Posterior vena cava (tissue), 2 donors: ENCODE measurements at places on chromosomes 1 and 21. TPM values are rescaled to one million over a fixed set of nuclear protein-coding genes. Genes with fewer than 3 reads are reported as not detected.
A peak's percentile ranks its signal among the peaks of the same experiment; 100 is the strongest.

GRCh38 chr1:202844935-202845334 lies 34.2 kb downstream of the PCAT6 start:
- DNase-seq = no peak

The ZNF683 gene
- not detected for total RNA-seq

- DNase-seq = no peak
Observed at GRCh38 chr1:24329331-24329730, 10.2 kb downstream of the GRHL3 start.

GRCh38 chr1:40780678-40781607 lies 2.6 kb upstream of the KCNQ4 start:
- peak; percentile 30 for DNase-seq

The IL22RA1 gene
- not detected for total RNA-seq

GRCh38 chr1:61102621-61103020 lies 20.3 kb downstream of the NFIA start:
- no peak for DNase-seq

The CFAP141 gene
- not detected for total RNA-seq

The TMEM61 gene
- 11.0 TPM for total RNA-seq

The DIO1 gene
- total RNA-seq = not detected

DNA sequence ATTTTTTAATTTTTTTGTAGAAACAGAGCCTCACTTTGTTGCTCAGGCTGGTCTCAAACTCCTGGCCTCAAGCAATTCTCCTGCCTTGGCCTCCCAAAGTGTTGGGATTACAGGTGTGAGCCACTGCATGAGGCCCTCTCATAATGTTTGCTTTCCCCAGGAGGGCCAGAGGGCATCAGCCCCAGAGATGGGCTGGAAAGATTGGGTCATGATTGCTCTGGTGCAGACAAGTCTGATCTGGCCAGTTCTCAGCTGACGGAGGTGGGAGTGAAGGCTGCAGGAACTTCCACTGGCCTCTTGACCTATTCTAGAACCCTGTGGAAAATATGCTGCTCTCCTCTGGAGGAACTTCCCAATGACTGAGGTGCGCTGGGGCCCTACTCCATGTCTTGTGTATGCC lies 43.4 kb upstream of the RD3 start:
- DNase-seq = no peak

DNA sequence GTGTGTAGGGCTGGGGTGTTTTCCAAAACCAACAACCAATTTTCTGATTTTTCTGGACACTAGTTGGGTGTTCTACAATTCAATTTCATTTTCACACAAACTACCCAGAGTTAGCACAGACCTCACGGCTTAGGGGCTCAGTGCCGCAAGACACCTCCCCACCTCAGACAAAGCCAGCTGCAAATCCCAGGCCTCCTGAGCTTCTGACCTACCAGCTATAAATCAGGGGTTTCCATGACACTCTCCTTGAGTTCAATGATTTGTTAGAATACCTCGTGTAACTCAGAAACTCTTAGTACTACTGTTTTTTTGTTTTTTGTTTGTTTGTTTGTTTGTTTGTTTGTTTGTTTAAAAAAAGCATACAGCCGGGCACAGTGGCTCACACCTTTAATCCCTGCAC lies 28.7 kb upstream of the FAM89A start:
- DNase-seq = no peak
